Uterus (tissue), 4 donors: ENCODE measurements at places on chromosomes 7 and 10. TPM values are rescaled to one million over a fixed set of nuclear protein-coding genes. Genes with fewer than 3 reads are reported as not detected.
A peak's percentile ranks its signal among the peaks of the same experiment; 100 is the strongest.

SLC35B4 gene
- 9.2 TPM for total RNA-seq

LRRD1 gene
- total RNA-seq = 0.73 TPM

EDRF1 gene
- 79.2 TPM for total RNA-seq

ASNS gene
- total RNA-seq = 10.9 TPM

- no peaks in the 10 kb centered on the region for H3K27me3 ChIP-seq
- H3K27ac ChIP-seq = no peak overlapping the region
- no peaks in the 10 kb centered on the region for H3K36me3 ChIP-seq
- H3K4me3 ChIP-seq = no peak overlapping the region
- H3K4me1 ChIP-seq = no peaks in the 10 kb centered on the region
These were observed 61.4 kb upstream of the NME8 start for GRCh38 chr7:37786741-37787569.

GRCh38 chr7:68679459-68680234 is 918.6 kb upstream of the AUTS2 start:
- H3K27ac ChIP-seq = no peak overlapping the region
- H3K4me3 ChIP-seq = no peak overlapping the region
- no peaks in the 10 kb centered on the region for H3K36me3 ChIP-seq
- H3K27me3 ChIP-seq = no peaks in the 10 kb centered on the region

GRCh38 chr7:87458148-87458547 is 17.3 kb downstream of the ABCB4 start:
- no peak overlapping the region for H3K27ac ChIP-seq
- no peaks in the 10 kb centered on the region for H3K27me3 ChIP-seq
- no peaks in the 10 kb centered on the region for H3K4me1 ChIP-seq
- no peaks in the 10 kb centered on the region for H3K36me3 ChIP-seq

GRCh38 chr10:91768123-91768522 is 30.1 kb upstream of the TNKS2 start:
- H3K27ac ChIP-seq = no peak overlapping the region
- H3K36me3 ChIP-seq = no peaks in the 10 kb centered on the region
- H3K27me3 ChIP-seq = no peaks in the 10 kb centered on the region
- no peak for DNase-seq
- no peaks in the 10 kb centered on the region for H3K4me1 ChIP-seq
- H3K4me3 ChIP-seq = no peak overlapping the region

- H3K27me3 ChIP-seq = no peaks in the 10 kb centered on the region
- no peak for DNase-seq
- peak overlapping the region; percentile 27 for H3K4me3 ChIP-seq
- no peaks in the 10 kb centered on the region for H3K4me1 ChIP-seq
- no peak overlapping the region for H3K27ac ChIP-seq
- H3K36me3 ChIP-seq = no peaks in the 10 kb centered on the region
These were observed 11.2 kb upstream of the ZNF485 start for GRCh38 chr10:43594944-43595589.

GRCh38 chr10:5512881-5513612 is 11.7 kb upstream of the CALML3 start:
- H3K4me1 ChIP-seq = no peaks in the 10 kb centered on the region
- no peaks in the 10 kb centered on the region for H3K36me3 ChIP-seq
- no peak overlapping the region for H3K4me3 ChIP-seq
- no peaks in the 10 kb centered on the region for H3K27me3 ChIP-seq

DNA sequence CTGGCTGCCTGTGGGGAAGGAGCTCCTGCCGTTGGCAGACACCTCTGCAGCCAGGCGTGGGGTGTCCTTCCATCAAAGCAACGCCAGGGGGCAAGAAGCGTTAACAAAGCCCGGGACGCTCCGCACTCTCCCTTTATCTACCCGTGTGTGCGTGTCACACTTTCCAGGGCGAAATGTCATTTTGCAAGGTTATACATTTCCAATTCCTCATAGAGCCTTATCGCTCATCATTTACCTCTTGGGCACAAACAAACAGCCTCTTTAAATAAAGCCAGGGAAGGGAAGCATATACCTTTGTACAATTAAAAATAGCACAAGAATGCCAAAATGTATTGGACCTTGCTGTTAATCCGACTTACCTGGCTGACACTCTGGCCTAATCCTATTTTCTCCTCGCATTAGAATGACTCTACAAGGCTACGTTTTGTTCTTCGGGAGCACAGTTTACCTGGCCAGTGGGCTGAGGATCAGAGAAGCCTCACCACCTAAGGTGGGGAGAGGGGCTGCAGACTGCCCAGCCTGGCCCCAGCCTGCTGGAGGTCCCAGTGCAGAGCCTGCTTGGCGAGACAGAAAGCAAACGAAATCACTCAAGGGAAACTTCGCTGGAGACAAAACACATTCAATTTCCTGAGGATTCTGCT is 77.6 kb upstream of the EN2 start:
- H3K4me1 ChIP-seq = peaks cover 15% of the 10 kb centered on the region
- H3K36me3 ChIP-seq = no peaks in the 10 kb centered on the region
- H3K27me3 ChIP-seq = peaks cover 9% of the 10 kb centered on the region

DNA sequence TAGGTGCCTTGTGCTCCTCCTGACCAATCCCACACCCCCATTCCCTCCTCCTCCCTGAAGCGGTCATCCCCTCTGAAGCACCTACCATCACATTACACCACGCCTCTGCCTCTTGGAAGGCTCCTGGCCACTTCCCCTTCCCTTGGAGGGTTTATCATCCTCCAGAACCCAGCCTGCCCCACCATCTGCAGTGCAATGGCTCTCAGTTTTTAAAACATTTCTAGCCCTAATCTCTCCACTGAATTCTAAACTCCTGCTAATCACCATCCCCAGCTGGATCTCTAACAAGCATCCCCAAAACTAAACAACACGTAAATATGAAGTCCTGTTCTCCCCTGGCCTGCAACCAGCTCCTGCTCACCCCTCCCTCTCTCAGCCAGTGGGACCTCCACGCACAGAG is 70.6 kb downstream of the PIP4K2A start:
- H3K36me3 ChIP-seq = no peaks in the 10 kb centered on the region
- no peaks in the 10 kb centered on the region for H3K4me1 ChIP-seq
- H3K27me3 ChIP-seq = no peaks in the 10 kb centered on the region

DNA sequence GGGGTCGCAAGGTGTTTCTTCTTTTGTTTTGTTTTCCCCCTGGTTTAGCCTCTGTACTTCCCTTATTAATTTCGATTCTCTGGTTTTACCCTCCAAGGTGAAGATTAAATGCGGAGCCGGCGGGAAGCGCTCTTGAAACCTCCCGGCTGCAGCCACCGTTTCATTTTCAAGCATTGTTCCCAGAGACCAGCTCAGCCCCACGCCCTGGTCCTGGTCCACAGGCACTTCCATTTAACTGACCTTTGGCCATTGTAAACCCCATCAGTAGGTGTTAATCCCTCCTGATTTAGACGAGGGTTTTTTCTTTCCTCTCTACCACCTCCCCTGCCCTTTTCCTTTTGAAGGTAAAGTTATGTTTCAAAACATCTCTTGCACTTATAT is 39.2 kb upstream of the ENO4 start:
- H3K4me3 ChIP-seq = no peak overlapping the region
- H3K36me3 ChIP-seq = no peaks in the 10 kb centered on the region
- DNase-seq = no peak
- H3K4me1 ChIP-seq = no peaks in the 10 kb centered on the region
- H3K27me3 ChIP-seq = no peaks in the 10 kb centered on the region

DNA sequence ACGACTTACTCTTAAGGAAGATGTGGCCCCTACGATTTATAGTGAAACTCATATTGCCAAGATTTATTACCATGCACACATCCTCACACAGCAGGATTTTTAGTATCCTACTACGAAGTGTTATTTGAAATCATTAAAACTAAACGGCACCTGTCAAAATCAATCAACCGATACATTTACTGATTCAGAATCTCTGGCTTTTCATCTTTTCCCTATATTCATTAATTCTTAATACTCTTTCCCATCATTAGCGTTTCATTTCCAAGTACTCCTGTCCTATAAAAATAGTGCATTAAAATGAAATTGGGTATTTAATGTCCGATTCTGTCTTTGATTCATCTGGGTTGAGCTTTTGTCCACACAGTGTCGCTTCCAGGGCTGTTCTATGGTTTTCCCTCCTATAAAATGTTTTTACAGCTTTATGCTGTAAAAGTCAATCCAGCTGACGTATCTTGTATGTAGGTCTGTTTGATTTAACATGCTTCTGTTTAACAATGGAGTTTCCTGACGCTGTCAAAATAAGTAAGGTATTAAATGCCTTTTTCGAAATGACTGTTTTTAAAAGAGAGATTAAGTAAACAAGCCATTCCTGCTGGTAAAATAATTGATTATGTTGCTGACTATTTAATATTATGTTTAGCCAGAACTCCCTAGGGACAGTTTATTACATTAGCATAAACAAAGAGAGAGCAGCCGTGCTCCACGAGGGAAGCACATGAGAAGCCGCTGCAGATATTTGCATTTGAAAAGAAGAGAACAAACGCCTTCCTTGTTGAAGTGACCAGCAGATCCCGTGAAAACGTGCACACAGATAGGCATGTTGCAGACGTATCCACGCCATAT is 22.3 kb upstream of the SFMBT2 start:
- DNase-seq = no peak
- no peak overlapping the region for H3K27ac ChIP-seq
- no peaks in the 10 kb centered on the region for H3K27me3 ChIP-seq
- no peaks in the 10 kb centered on the region for H3K36me3 ChIP-seq
- H3K4me1 ChIP-seq = no peaks in the 10 kb centered on the region

DNA sequence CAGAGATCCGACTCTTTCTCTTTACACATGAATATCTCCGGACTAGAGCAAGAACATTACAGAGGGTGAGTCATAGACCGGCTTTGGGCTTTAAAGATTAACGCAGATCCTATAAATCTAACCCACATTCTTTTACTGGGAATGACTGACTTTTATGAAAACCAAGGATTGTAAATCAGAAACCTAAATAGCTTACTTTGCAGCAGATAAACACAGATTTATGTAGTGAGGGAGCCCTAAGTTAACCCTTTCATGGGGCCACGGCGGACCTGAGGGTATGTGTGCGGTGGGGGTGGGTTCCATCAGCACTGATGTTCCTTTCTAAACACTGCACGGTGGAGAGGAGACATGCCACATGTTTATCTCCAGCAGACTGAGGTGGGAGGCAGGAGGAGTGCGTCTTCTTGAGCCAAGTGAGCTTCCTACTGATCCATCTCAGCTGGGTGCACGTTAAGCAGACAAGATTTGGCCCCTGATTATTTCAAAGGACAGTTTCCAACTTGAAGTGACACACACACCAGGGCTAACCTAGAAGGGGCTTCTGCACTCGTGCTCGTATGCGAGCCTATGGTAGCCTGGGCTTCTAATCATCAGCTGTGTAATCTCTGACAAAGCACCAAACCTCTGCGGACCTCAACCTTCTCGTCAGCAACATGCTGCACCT is 127.6 kb downstream of the WDR11 start:
- H3K27me3 ChIP-seq = no peaks in the 10 kb centered on the region
- peak overlapping the region; percentile 75 for H3K27ac ChIP-seq
- H3K4me3 ChIP-seq = no peak overlapping the region
- peak; percentile 38 for DNase-seq

DNA sequence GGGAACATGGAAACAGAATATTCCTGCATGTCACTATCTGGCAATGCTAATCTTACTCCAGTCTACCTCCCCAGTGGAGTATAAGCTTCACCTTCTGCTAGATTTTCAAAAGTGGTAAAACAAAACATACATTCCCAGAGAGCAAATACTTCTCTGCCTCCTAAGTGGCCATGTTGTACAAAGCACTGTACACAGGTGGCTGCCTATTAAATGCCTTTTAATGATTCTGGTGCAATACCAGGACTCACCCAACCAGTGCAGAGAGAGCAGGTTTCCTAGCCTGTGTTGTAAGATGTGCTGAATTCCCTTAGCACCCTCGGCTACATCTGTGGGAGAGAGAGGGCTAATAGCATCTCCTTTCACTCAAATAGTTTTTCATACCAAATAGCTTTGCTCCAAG is 684.3 kb upstream of the NRP1 start:
- H3K4me1 ChIP-seq = no peaks in the 10 kb centered on the region
- H3K27ac ChIP-seq = no peak overlapping the region
- H3K36me3 ChIP-seq = no peaks in the 10 kb centered on the region
- no peak overlapping the region for H3K4me3 ChIP-seq

DNA sequence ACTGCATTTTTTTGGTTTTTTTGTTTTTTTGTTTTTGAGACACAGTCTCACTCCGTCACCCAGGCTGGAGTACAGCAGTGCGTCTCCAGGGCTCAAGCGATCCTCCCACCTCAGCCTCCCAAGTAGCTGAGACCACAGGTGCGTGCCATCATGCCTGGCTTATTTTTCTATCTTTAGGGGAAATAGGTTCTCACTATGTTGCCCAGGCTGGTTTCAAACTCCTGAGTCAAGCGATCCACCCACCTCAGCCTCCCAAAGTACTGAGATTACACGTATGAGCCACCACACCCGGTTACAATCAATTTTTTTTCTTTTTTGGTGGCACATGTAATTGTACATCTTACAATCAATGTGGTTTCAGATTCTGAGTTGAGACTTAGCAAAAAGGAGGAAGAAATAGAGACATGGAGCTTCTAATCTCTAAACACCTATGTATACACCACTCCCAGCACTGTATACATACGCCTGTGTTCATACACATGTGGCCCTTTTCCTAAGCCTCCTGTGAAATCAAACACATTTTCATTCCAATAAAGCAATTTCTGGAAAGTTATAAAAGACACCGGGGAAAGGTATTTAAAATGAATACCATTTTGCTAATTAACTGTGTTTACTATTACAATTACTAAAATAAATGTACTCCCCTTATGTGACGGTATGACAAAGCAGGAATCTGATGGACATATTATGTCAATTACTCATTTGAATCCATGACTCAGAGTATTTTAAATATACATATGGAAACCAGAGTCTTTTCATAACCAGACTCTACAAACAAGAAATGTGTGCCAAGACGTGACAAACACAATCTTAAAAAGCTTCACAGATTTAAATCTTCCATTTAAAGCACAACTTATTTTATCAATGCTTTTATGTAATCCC is 40.9 kb downstream of the SMURF1 start:
- no peaks in the 10 kb centered on the region for H3K27me3 ChIP-seq
- no peaks in the 10 kb centered on the region for H3K36me3 ChIP-seq
- H3K4me1 ChIP-seq = peaks cover 4% of the 10 kb centered on the region

DNA sequence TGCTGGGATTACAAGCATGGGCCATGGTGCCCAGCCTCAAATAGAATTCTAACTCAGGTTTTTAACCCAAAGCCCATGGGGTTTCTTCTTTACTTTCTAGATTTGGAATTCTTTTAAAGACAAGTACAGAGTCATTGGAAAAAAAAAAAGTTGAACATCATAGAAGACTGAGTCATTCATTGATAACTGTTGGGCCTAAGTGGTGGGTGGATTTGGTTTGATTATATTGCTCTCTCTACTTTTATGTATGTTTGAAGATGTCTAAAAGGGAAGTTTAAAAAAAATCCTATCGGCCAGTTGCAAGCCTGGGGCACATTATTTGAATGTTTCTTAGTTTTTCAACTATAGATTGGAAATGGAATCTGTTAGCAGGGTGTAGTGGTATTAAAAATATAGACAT is 49.7 kb downstream of the INPP5F start:
- no peak overlapping the region for H3K4me3 ChIP-seq
- H3K27me3 ChIP-seq = no peaks in the 10 kb centered on the region
- no peaks in the 10 kb centered on the region for H3K36me3 ChIP-seq
- no peak for DNase-seq
- peaks cover 10% of the 10 kb centered on the region for H3K4me1 ChIP-seq
- no peak overlapping the region for H3K27ac ChIP-seq

- DNase-seq = no peak
- H3K27me3 ChIP-seq = no peaks in the 10 kb centered on the region
- H3K36me3 ChIP-seq = no peaks in the 10 kb centered on the region
- H3K4me3 ChIP-seq = no peak overlapping the region
- no peak overlapping the region for H3K27ac ChIP-seq
These were observed 15.1 kb downstream of the STEAP4 start for GRCh38 chr7:88291398-88292173.
